Stimulated activated CD4-positive, alpha-beta T cell treated with anti-CD3 and anti-CD28 coated beads, Interleukin-15, amount 100 ng/mL, for 1 hour (primary cell): ENCODE measurements at places on chromosomes 12 and 14.

DNA sequence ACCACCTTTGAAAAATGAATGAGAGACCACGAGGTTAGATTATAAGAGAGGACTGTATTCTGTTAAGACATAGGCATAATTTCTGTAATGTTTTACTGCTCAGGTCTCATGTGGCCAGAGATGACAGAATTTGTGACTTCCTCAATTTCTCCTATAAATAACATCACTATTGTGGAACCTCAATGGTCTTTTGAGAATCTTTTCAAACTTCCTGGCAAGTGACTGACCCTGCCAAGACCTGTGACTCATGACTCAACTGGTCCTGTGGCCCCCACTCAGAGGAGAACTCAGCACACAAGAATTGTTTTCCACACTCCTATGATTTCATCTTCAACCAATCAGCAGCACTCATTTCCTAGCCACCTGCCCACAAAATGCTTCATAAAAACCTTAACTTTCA lies 508.2 kb upstream of the ATP2B1 start:
- no peak for DNase-seq

- no peak for DNase-seq
Measured at GRCh38 chr14:64053694-64054669, 201.2 kb downstream of the SYNE2 start.

DNA sequence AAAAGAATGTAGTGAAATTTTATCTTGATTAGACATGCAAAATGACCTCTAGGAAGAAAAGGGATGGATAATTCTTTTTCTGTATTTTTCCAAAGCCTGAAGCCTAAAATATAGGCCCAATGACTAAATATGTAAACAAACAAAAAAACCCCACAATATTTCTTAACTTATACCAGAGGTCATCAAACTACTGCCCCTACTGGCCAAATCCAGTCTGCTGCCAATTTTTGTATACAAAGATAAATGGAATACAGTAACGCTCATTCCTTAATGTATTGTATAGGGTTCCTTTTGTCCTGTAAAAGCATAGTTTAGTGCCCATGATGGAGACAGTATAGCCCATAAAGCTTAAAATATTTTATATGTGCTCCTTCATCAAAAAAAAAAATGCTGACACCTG lies 145.7 kb upstream of the ALG10 start:
- no peak for DNase-seq

DNA sequence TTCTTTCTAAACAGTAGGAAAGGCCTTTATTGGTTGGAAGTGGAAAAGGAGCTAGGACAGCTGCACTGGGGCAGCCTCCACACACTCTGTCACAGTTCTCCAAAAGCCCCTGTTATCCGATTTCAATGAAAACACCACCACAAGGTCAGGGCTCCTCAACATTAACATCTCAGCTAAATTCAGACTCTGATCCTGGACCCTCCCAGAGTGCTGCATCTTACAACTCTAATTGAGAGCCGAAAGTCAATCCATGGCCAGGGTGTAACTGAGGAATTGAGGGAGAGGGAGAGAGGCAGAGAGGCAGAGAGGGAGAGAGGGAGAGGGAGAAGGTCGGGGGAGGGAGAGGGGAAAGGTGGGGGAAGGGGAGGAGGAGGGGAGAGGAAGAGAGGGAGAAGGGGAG lies 32.1 kb downstream of the DICER1 start:
- DNase-seq, result no peak

DNA sequence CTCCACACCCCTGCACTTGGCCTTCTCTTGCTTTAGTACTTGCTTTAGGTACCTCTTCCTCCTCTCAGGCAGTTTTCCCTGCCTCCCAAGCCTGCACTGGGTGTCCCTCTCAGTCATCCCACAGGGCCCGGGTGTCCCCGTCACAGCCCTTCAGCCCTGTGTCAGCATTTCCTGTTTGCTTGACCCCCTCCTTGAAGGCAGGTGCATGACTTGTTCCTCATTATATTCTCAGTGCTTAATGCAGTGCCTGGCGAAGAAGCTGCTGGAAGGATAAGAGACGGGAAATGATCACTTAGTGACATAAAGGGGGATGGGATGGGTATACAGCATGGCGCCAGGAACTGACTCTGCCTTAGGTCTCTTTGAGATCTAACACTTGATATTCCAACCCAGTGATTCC lies 61.5 kb downstream of the IQSEC3 start:
- DNase-seq, result no peak

DNA sequence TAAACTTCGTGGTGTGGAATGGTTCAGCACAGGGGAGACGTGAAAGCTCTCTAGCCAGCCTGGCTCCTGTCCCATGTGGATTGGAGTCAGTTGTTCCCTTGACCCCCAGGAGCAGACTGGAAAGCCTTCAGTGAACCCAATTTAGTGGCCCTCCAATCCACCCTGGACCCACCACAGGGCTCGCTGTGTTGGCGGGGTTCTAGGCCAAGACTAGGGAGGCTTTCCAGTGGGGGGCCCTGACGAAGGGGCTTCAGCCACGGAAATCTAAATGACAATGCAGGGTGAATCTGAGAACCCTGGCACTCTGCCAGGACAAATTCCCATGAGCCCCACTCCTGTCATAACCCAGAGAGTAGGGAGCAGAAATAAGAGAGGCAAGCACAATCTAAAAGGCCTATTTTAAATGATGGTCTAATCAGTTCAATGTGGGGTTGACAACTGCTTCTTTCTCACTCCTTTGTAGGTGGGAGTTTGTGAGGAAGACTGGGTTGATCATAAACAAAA lies 110.8 kb downstream of the SLC35F4 start:
- DNase-seq, result no peak

- DNase-seq, result no peak
Measured at GRCh38 chr12:25797949-25798348, 160.5 kb upstream of the RASSF8 start.
